ENCODE measurements at places on chromosomes 1 and 21.

GRCh38 chr1:185581961-185582725 lies 152.0 kb upstream of the HMCN1 start:
- DNase-seq: no peak

GRCh38 chr1:28259934-28260802 lies 850 bp downstream of the SESN2 start:
- DNase-seq: no peak

- no peak for DNase-seq
These were observed 237.5 kb downstream of the TTLL7 start for GRCh38 chr1:83761167-83762038.

DNA sequence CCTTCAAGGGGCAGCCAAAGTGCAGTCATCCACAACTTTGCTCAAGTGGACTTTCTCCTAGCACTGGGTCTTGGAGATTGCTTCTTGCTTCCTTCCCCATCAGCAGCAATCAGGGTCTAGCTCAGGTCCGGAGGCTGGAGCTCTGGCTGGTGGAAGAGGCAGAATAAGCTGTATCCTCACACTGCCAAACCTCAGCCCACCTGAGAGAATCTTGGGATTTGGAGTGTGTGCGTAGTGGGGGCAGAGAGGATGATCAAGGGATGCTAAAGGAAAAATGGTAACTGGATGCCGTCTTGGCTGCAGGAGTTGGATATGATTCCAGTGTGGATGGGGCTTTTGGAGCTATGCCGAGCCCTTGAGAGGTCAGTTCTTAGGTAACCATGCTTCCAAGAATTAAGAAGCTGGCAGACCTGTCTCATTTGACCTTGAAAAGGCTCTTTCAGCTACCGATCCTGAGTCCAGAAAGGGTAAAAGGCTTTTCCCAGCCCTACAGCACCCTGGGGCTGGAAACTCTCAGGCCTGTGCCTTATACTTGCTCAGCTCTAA lies 4.5 kb upstream of the NFASC start:
- no peak for DNase-seq

DNA sequence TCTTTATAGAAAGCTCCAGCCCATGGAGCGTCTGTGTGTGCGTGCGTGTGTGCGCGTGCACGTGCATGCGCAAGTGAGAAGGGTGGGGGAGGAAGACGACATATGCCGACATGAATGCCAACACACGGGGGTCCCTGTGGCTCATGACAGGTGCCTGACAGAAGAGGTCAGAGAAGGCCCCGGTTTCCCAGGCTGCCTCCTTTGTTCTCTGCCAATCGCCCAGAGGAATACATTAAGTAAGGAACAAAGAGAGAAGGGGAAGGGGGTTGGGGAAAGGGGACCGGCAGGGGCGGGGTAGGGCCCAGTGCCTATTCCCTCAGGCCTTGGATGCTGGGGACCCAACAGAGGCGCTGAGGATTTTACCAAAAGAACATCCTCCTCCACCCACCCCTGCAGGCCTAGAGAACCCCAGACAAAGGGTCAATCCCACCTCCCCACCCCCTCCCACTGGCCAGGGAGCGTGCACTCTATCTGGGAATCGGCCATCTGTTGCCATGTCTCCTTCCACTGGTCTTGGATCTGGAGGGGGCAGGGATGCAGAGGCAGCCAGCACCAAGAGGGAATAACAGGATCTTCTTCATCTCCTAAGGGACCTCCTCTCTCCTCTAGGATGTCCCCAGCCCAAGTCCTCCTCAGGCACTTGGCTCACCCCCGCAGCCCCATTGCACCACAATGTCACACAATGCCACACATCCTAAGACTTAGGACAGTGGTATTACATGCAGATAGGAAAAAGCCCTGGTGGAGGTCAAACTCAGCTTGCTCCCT lies 39.4 kb downstream of the PIK3C2B start:
- no peak for DNase-seq

DNA sequence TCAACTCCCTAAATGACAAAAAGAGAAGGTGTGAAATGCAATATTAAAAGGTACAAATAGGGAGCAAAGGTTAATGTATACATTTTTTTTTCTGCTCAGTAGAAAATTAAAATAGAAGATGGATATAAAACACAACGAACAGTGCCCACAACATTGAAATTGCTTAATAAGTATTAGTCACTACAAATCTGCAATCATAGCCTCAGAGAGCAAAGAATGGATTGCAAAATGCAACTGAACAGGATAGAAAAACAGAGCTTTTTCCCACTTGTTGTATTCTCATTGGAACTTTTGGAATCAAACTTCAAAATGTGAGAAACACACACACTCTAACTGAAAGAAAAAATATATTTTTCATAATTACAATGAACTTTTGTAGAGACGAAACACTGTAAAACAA lies 552.2 kb upstream of the NCAM2 start:
- DNase-seq: no peak

- DNase-seq: no peak
These were observed 94.4 kb upstream of the GREM2 start for GRCh38 chr1:240706150-240706935.

GRCh38 chr1:214332946-214333798 lies 52.2 kb downstream of the SMYD2 start:
- DNase-seq: no peak

DNA sequence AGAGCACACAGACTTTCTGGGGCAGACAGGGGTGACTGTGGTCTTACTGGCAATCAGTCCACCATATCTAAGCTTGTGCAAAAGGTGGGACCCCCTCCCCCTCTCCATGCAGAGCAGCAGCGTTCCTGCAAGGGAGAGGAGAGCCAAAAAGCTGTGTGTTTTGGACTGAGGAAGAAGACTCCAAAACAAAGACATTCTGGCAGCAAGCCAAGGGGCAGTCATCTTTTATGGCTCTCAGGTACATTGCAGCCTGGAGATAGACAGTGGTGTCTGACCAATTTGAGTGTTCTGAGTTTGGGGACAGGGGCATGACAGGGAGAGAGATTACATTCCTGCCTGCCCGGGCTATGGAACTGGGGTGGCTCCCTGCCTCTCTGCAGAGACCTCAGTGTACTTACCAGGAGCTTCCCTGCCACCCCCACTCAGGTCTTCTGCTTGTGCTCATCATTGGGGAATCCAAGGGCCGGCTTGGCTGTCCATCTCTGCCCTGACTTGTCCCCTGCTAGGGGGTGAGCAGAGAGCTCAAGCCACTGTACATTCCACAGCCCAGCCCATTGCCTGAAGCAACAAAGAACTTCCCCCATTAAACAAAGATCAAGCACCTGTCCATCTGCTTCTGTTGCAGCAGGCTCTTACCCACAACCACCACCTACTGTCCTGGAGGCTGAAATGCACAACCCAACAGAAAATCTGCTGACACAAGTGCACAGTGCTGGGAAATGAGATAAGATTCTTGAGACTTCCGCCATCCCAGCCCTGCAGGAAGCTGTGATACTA lies 131.1 kb downstream of the EVI5 start:
- DNase-seq: no peak

GRCh38 chr1:29200906-29201594 lies 19.4 kb upstream of the SRSF4 start:
- no peak for DNase-seq

- no peak for DNase-seq
These were observed 12.2 kb downstream of the CFAP410 start for GRCh38 chr21:44326716-44327602.

GRCh38 chr1:27509127-27510080 lies 19.4 kb upstream of the WASF2 start:
- no peak for DNase-seq

DNA sequence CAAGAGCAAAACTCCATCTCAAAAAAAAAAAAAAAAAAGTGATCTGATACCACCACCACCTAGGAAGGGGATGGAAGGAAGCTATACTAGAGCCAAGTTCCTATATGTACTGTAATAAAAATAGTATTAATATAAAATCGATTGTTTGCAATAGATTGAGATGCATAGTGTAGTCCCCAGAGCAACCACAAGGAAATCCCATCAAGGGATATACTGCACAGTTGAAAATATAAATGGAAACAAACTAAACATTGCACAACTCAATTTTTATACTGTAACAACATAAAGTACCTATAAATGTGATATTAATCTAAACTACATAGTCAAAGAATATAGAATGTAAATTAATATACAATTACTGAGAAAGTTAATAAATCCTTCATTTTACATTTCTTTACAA lies 20.9 kb upstream of the PSMG1 start:
- no peak for DNase-seq

DNA sequence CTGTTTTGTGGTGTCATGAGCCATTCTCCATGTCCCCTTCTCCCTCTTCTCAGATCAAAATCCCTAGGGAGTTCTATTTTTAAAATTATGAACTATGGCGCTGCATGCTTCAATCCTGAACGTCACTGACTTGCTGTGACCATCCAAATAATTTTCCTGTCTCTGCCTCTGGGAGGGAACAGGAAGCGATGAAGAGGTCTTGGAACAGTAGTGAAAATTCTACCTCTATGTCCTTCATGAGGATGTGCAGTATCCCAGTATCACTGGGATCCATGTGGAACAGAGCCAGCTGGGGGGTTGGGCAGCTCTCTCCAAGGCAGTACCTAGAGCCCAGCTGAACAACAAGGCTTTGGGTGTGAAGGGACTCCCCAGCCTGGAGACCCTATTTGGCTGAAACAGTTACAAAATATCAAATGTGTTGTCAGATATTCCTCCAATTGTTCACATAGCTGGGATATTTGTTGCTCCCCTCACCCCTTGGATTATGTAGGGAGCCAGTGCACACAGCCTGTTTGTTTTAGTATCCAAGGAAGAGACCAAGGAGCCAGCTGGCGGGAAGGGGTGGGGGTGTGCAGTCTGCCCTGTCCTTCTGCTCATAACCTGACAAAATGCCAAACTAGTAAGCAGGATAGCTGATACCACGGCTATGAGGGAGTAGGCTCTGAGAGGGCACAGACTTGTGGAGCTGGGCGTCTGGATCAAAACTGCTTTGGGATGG lies 7.6 kb downstream of the DCLRE1B start:
- DNase-seq: no peak

DNA sequence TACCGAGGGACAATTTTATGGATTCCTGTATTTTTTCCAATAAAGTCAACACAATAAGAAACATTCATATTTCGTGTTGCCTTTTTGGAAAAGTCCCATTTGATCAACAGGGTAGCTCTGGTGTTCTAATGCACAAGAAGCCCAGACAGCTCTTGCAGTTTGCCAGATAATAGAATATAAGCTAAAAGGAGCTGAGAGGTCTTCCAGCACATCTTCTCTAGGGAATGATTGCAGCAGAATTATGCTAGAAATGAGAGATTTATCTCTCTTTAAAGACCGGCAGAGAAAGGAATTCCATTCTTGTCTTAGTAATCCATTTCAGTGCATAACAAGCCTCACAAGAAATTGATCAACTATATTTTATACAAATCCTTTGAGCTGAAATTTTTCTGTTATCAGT lies 25.0 kb upstream of the DDX59 start:
- DNase-seq: no peak

GRCh38 chr1:8627728-8628127 lies 189.7 kb downstream of the RERE start:
- no peak for DNase-seq

DNA sequence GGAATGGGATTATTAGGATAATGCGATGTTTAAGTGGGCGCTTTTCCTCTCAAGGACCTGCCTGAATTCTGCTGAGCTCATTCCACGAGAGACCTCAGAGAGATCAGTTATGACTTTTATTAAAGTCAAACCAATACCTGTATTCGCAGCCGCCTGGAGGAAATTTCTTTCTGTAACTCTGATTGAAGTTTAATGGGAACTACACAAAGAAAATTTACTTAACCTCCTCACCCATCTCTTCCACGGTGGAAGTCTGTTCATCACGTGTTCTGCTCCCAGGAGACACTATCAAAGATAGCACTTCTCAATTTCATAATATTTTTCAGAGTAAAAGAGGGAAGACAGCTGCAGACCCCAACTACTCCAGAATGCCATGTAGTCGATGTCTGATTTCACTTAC lies 334.7 kb upstream of the POU3F1 start:
- no peak for DNase-seq

GRCh38 chr1:32977546-32978087 lies 13.0 kb upstream of the RNF19B start:
- no peak for DNase-seq

- peak; percentile 83 for DNase-seq
These were observed 722 bp upstream of the TUT4 start for GRCh38 chr1:52553362-52554266.

GRCh38 chr1:223052931-223053330 lies 90.1 kb downstream of the TLR5 start:
- DNase-seq: no peak

GRCh38 chr1:7152655-7153054 lies 367.4 kb downstream of the CAMTA1 start:
- DNase-seq: no peak

DNA sequence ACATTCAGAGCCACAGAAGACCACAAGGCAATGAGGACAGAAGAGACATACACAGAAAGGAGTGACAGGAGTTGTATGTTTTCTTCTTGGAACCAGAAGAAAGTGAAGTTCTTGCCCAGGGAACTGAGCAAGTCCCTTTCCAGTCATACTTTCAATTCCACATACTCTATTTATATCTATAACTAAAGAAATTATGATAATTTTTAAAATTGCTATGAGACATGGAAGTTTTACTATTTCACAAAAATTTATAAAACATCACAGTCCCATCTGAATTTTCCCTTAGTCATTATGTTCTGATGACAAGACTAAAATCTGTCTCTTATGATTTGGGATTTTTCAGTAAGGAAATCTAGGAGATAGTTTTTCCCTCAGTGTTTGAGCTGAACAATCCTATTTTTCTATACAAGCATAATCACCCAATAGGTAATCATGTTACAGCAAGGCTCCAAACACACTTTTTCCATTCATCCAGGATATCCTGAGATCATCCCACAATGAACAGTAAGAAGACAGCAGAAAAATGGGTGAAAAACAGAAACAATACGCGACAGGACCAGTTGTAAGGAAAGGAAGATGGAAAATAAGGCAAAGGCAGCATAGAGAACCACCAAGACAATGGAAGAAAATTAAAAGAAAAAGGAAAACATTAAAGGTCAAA lies 154.6 kb downstream of the VAV3 start:
- DNase-seq: no peak

- DNase-seq: no peak
These were observed 80.3 kb upstream of the ARTN start for GRCh38 chr1:43853161-43853921.

GRCh38 chr21:45974073-45975019 lies 7.2 kb upstream of the COL6A1 start:
- DNase-seq: no peak

DNA sequence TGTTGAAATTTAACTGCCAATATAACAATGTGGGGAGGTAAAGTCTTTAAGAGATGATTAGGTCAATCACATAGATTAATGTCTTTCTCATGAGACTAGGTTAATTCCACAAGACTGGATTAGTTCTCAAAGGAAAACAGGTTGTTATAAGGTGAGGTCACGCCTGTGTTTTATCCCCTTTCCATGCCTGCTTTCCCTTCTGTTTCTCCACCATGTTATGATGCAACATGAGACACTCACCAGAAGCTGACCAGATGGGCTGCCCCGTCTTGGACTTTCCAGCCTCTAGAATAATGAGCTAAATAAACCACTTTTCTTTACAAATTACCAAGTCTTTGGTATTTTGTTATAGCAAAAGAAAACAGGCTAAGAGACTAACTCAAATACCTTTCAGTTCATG lies 70.8 kb downstream of the DDAH1 start:
- DNase-seq: no peak

Measured in thymus (tissue), 14 donors.